Bronchial epithelial cell (primary cell): ENCODE measurements at places on chromosomes 5 and 9. TPM values are rescaled to one million over a fixed set of nuclear protein-coding genes. Genes with fewer than 3 reads are reported as not detected.

- no peak for DNase-seq
Observed at GRCh38 chr9:132136151-132136780, 25.6 kb upstream of the NTNG2 start.

DNA sequence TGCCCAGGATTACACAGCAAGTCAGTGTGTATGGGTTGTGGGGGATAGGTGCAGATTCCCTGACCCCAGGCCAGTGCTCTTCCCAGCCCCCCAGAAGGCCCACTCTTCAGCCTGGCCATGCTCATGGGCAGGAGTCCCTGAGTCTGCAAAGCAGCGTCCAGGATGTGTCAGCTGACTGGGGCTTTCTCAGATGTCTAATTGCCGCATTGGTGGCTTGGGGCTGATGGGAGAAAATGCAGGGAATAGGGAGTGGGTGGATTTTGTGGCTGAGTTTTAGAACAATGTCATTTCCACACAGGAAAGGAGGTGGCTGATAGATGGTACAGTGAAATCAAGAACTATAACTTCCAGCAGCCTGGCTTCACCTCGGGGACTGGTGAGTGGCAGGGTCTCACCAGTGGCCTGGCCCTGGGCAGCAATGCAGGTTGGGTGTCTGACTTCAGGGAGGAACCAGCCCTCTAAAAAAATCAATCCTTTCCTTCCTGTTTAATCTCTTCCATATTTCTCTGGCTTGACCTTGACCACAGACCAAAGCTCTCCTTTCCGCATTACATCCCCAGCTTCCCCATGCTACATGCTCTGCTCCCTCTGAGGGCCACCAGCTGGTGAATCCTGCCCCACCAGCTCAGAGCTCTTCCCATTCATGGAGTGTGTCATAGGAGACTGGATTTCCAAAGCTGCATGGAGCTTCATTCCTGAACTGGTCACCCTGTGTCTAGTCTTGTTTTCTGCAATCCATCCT, 14.2 kb downstream of the GLIPR2 start:
- DNase-seq, result no peak

GRCh38 chr9:76373173-76373783, 20.9 kb downstream of the RFK start:
- peak; percentile 75 for DNase-seq

The CDH9 gene
- not detected in 2 replicates for total RNA-seq

The FOXD4L4 gene
- under 0.01 and 0.26 TPM in 2 replicates for total RNA-seq
